ENCODE measurements at places on chromosomes 7 and 10.

DNA sequence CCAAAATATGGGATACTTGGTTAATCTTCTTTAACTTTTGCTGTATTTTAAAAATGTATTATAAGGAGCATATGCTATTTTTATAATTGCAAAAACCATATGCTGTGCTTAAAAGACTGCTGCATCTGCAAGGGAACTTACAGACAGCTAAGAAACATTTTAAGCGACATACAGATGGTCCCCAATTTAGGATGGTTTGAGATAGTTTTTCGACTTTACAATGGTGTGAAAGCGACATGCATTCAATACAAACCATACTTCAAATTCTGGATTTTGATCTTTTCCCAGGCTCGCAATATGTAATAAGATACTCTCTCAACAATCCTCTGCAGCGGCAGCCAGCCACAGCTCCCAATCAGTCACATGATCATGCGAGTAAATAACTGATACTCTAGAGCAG is 73.2 kb downstream of the SHTN1 start:
- no peak for DNase-seq

DNA sequence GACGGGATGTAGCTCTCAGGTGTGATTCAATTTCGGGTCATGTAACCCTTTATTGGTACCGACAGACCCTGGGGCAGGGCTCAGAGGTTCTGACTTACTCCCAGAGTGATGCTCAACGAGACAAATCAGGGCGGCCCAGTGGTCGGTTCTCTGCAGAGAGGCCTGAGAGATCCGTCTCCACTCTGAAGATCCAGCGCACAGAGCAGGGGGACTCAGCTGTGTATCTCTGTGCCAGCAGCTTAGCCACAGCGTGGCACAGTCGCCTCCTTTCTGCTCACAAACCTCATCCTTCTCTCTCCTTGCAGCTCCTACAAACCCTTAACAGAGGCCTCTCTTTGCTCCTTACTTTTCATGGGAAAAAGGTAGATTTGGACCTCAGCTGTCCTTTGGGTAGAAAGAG is 197.5 kb upstream of the PRSS58 start:
- DNase-seq = no peak

DNA sequence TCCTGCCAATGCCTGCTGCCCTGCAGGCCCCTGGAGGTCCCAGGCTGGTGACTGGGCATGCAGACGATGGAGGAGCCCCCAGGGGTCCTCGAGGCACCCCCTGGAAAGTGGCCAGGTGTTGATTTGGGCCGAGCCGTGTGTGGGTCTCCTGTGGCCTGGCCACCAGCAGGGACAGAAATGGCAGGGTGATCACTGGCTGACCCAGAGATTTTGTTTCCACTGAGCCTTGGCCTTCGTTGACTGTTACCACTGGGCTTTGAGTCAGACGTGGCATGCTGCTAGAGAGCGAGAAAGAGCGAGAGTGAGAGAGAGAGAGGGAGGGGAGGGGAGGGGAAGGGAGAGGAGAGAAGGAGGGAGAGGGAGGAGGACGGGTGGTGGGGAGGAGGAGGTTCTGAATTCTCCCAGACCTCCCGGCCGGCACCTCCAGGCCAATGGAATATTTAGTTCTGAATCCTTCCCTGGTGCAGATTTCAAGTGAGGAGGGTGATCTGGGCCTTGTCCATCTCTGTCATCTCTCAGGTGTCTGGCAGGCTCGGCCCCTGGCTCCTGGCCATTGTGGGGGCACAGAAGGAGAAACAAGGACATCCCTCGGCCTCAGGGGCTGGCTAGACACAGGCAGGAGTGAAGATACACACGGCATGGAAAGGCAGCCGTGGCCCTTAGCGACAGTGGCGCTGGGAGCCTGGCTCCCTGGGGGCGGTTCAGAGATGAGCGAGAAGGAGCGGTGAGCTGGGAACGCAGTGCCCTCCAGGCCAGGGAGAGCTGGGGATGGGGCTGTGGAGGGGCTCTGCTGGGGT is 58.2 kb downstream of the GLRX3 start:
- no peak for DNase-seq

DNA sequence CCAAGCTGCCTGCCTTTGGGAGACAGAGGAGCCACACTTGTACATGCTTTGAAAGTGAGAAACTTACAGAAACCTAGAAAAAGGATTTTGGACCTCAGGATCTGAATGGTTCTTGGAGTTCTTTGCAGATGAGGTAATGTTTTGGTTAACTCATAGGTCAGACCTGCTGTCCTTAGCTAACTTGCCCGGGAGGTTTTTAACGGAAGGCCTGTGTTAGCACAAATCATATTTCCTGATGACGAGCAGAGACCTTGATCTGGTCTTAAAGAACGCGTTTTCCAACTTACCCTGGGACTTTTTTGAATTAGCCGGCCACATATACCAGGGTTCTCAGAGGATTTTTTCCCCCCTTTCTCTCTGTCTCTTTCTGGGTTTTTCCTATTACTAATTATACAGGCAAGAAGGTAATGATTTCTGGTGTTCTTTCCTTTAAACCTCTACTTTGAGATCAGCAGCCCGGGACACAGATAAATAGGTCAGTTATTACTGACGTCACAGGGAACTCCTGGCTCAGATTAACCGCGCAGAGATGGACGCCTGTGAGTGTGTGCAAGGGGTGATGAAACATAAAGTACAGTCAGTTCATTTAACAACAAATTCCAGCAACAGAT is 101.7 kb upstream of the KLF6 start:
- DNase-seq = no peak

GRCh38 chr10:99461230-99461629 is 30.8 kb upstream of the GOT1 start:
- DNase-seq = no peak

DNA sequence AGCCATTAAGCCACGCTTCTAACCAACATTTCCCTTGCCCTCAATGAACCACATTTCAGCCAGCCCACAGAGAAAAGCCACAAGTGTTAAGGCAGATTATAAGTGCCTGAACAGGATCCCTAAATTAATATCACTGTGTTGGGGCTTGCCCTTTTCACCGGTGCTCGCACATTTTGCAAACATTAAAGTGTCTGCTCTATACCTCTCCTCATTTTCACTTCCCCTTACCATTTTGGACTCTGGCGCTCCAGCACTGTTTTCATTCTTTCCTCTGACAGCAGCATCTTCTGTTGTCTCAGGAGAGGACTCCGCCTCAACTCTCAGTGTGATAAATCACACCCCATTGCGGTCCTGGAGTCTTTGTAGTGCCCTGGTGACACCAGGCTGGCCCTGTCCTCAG is 274.2 kb downstream of the BAMBI start:
- no peak for DNase-seq

GRCh38 chr10:118805146-118805545 is 50.4 kb upstream of the CACUL1 start:
- DNase-seq = no peak

Data from activated CD4-positive, alpha-beta T cell treated with anti-CD3 and anti-CD28 coated beads for 24 hours (primary cell).